ENCODE measurements at places on chromosomes 13 and 19.
A peak's percentile ranks its signal among the peaks of the same experiment; 100 is the strongest.

DNA sequence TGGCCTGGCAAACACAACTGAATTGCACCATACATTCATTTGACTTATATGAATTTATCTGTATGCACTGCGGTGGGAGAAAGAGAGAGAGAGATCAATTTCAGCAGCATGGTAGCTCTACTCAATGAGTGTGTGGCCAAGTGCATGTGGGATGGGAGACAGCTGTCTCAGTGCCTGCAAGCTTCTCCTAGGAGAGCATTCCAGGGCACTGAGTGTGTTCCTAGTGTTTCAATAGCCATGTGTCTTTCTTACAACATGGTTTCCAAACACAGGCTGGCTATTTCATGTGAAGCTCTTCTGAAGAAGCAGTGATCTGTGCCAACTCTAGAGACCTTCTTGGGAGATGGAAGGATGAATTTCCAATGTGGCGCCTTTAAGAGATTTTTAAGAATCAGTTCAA, 43.5 kb downstream of the NEK5 start:
- no peak for DNase-seq

DNA sequence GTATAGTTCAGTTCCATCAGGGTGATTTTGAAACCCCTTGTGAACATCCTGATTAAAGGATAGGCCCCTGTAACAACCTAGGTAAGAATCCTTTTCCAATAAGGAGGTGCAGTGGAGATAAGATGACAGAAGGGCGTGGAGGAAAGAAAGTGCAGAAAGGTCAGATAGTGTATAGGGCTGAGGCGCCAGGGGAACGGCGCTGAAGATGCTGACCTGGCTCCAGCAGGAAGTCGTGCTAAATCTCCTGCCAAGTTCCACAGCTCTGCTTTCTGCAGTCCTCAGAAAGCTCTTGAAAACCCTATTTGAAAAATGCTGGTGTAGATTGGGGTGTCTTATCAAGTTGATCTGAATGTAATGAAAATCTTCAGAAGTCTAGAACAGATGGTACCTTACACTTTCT, 221.7 kb downstream of the COG6 start:
- DNase-seq = no peak

DNA sequence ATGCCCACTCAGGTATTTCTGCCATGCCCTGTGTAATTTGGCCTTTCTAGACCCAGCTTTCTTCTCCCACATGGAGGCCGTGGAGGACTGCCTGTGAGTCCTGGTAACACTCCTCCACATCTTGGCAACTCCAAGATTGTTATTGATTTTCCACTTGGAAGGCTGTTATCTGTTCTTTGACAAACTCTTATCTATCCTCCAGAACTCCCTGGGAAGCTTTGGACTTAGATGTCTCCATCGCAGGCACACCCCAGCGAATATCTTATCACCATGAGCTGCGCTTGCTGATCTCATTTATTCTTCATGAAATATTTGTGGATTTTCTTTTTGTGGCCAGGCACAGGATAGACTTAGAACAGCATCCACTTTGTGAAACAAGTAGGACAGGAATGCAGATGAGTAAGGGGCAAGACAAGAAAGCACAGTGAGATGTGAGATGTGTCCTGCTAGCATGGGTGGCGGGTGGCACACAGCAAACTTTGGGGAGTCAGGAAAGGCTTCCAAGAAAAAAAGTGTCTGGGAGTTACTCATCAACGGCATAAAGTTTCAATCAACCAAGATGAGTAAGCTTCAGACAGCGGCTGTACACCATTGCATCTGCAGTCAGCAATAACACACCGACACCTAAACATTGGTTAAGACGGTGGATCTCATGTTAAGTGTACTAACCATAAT, 84.5 kb upstream of the IRS2 start:
- DNase-seq = no peak

GRCh38 chr13:37918751-37919150, 49.2 kb upstream of the TRPC4 start:
- no peak for DNase-seq

DNA sequence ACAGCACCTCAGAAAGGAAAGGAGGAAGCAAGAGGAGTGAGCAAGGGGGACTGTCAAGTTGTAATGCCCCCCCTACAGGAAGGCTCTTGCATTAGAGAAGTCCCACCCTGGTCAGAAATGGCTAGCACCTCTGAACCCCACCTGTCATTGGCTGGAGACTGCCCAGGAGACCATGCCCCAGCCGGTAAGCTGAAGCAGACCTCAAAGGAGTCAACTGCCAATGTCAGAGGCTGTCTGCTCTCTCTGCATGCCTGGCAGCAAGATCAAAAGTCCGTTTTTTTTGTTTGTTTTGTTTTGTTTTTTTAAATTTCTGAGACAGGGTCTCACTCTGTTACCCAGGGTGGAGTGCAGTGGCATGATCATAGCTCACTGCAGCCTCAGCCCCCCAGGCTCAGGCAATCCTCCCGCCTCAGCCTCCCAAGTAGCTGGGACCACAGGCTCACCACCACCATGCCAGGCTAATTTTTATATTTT, 8.1 kb upstream of the BCL3 start:
- DNase-seq = no peak

- DNase-seq = no peak
These were observed 15.2 kb downstream of the CCNA1 start for GRCh38 chr13:36447501-36447900.

- no peak for DNase-seq
These were observed 21.1 kb upstream of the NPAS1 start for GRCh38 chr19:46998445-46999125.

DNA sequence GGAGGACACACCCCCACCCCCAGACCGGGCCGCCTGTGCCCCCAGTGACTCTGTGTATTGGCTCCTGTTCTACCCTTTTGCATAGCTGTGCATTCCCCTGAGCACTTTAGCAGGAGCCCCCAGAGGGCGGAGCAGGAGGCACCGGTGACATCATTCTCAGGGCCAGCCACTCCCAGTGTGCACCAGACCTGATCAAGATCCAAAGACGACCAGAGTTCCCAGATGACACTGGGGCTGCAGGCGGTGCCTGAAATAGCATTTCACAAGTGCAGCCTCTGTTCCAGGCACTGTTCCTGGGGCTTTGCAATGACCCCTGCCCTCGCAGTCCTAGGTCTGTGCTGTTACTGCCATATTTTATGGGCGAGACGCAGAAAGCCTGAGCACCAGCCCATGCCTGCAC, 14.5 kb upstream of the PTPRS start:
- no peak for DNase-seq

- peak; percentile 19 for DNase-seq
These were observed 65.9 kb upstream of the ZNF599 start for GRCh38 chr19:34838753-34839431.

- no peak for DNase-seq
These were observed 15.0 kb downstream of the NFIX start for GRCh38 chr19:13010038-13010991.

DNA sequence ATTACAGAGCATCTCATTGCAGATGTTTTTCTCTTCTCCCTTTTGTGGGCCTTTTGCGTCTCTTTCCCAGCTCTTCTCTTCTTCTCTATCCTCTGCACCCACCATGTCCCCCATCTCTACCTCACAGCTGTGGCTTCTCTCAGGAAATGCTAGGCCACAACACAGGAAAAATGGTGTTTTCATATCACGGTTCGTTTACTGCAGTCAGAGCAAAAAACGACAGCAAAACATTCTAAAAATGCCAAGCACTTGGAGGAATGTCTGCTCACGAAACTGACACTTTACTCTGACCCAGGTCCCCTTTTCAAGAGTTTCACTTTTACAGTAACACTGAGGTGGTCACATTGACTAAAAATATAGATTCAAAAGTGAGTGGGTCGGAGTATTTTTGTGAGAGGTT, 152.2 kb downstream of the DCT start:
- no peak for DNase-seq

- no peak for DNase-seq
These were observed 470.3 kb upstream of the SLITRK6 start for GRCh38 chr13:86269511-86269910.

DNA sequence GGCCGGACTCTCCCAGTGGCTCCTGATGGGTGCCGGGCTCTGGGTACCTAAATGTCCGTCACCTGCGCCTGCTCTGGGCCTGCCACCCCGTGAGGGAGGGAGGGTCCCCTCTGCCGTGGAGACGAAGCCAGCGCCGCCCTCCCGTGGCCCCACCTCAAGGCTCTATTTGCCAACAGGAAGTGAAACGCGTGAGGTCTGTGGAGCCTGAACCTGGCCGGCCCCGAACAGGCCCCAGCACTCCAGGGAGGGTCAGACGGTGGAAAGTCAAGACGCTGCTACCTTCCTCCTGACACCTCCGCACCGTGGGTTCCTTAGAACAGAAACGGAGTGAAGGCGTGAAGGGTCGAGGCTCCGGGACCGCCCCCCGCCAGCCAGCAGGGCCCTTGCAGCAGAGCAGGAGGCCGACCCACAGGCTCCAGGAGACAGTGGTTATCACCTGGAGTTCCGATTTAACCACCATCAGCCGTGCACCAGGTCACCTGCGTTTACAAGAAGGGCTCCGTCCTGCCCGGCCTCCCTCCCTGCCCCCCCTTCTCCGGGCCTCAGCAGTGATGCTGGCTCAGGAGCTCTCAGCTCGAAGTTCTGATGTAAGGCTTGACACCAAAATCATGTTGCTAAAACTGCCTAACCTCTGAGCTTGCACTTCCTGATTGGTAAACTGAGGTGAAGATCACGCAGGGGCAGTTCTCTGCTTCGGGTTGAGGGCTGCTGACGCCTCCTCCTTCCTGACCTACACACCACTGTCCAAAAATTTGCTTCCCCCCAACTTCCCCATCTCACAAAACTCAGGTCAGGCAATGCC, 50.9 kb upstream of the C13orf46 start:
- no peak for DNase-seq

GRCh38 chr19:49415102-49415809, 8.0 kb downstream of the PTH2 start:
- DNase-seq = no peak

DNA sequence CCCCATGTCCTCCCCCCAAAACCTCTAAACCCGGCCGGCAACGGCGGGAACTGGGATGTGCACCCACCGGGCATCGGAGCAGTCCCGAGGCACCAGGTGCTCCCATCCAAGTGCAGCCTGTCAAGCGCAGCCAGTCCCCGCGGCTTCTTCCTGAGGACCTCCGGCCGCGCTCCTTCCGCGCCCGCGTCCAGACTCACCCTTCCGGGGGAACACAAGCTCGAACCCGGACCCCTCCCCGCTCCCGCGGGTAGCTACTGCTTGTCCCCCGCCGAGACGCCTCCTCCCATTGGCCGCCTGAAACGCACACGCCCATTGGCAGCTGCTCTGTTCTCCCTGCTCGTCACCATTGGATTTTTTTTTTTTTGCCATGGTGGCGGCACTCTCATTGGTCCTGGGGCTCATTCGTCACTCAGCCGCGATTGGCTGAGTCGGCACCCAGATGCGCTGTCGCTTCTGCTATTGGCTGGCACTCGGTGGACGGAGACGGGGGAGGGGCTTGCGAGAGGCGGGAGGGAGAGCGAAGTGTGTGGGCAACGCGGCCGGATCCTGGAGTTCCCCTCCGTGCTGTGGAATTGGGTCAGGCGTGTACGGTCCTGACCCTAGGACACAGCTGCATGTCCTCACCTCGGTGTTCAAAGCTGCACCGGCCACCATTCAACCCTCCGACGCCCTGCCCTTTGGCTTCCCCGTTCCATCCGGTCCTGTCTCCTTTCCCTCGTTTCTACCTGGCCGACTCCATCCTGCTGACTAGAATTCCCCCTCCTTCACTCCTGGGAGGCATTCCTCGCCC, at the start of gene TYK2:
Gene TYK2 (minus strand): TSS at position 260 of the 790 bp plus-strand sequence. CDS start 2,166 bp downstream, outside the sequence.
- peak; percentile 98 for DNase-seq

DNA sequence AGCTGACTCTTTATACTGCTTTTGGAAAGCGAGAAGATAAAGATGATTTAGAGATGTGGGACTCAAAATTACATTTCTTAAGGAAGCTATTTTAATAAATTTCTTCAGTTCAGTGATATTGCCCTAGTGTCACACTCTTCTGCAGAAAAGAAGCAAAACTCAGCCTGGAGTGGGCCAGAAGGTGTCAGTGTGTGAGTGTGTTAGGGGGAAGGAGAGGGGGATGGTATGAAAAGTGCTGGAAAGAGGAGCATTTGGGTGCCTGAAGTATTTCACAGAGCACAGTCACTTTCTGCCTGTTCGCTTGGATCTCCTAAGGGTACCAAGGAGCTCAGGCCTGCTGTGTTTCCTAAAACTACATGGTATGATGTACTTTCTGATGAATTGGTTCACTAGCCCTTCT, 84.5 kb upstream of the FRY start:
- no peak for DNase-seq

DNA sequence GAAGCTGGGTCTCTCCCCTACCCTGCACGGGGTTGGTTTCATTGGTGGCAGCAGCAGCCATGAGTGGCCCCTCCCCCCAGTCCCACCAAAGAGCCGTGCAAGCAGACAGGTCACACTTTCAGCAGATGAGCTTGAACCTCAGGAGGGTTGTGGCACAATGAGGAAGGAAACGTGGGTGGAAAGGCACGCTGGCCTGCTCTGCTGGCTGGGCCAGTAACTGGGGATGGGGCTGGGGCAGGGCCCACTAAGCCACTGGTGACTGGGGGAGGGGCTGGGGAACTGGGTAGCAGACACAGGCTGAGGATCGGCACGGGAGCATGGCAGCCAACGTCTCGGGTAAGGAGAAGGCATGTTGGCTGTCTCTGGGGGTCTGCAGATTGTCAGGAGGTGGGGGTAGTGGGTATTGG, at the start of gene P2RY11:
Gene P2RY11 (plus strand): TSS at position 289 of the 407 bp plus-strand sequence. CDS start 29 bp downstream, at position 318.
- DNase-seq = no peak

DNA sequence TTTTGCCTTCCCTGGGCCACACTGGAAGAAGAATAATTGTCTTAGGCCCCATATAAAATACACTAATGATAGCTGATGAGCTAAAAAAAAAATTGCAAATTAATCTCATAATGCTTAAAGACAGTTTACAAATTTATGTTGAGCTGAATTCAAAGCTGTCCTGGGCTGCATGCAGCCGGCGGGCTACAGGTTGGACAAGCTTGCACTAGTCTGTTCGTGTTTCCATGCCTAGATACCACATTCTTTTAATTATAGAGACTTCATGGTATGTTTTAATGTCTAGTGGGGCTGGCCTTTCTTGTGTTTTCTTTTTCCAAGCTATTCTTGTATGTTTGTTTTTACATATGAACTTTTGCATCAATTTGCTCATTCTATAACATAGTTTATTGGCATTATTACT, 90.6 kb downstream of the SGCG start:
- DNase-seq = no peak

- no peak for DNase-seq
These were observed 284.7 kb downstream of the SLC7A1 start for GRCh38 chr13:29310806-29311205.

GRCh38 chr19:2477732-2478191, 1.8 kb downstream of the GADD45B start:
- no peak for DNase-seq

DNA sequence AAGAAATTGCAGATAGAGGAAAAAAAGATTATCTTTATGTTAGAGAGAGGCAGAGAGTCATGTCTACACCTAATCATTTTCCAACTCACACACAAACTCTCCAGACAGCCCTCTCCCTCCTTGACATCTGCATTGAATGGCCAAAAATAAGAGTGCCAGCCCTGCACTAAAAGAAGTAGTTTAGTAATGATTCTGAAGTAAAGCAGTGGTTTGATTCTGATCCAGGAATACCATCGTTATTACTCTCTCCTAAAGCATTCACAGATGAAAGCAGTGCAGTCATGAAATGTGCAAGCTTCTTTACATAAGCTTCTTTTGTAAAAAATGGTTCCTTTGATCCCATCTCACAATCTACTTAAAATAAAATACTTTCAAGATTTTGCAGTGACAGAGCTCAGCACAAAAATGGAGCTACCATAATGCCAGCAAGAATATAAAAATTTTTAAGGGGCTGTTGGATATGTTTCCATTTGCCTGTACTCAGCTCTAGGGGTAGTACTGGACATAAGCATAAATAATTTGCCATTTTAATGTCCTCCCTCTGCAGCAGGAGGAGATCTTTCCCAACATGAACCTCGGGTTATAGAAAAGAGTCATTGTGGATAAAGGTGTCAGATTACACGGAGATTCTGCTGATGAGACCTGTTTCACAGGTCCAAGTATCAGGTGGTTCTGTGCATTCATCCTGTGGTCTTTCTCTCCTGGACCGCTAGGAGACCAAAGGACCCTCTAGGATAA, 406.3 kb downstream of the DCT start:
- no peak for DNase-seq

Data from WERI-Rb-1 (cell line).